ENCODE measurements at places on chromosomes 2 and 18.

DNA sequence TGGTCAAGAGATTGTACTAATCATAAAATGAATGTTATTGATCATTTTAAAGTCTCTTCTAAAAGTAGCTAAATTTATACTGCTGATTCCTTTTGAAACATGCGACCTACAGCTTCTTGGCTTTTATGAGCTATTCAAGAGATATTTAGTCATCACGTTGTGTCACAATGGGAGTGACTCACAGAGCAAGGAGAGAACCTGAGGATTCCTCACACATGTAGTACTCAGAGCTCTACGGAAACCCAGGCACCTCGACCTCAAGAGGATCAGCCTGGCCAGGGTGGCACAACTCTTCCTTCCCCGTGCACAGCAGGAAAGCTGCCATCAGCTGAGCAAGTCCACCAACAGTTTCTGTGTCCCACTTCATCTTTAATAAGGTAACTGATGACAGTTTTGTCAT lies at the start of gene DHRS9:
Gene DHRS9 (plus strand): TSS at position 223 of the 400 bp plus-strand sequence. CDS start 12,019 bp downstream, outside the sequence.
- DNase-seq, result no peak

GRCh38 chr2:1227274-1227900 lies 185.9 kb upstream of the TPO start:
- DNase-seq, result peak; percentile 77

DNA sequence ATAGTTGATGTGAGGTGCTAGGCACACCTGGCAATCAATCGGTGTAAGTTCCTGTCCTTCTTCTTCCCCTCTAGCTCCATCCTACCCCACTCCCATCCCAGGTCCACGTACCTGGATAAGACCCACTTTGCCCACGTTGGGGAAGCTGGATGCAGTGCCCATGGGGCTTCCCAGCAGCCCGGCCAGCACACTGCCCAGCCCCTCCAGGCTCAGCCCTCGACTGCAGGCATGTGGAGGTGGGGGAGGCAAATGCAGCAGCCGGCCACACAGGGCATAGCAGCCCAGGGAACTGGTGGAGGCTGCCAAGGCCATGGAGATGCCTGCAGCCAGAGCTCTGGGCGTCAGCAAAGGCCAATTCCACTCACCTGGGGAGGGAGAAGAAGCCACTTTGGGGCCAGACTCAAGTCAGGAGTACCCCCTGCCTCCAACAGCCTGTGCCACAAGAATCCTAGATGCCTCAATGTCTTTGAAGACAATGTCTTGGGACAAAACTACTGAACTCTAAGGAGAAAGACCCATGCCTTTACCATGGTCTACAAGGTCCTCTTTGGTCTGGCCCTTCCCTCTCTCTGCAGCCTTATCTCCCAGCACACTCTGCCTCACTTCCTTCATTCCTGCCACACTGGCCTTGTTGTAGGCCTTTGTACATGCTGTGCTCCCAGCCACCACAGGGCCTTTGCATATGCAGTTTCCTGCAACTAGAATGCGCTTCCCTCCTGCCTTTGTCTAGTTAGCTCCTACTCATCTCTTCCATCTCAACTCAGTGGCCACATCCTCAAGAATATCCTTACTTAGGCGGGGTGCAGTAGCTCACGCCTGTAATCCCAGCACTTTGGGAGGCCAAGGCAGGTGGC lies 4.5 kb downstream of the SLC23A3 start:
- no peak for DNase-seq

GRCh38 chr2:47205576-47206141 lies 50.6 kb upstream of the STPG4 start:
- peak; percentile 51 for DNase-seq

DNA sequence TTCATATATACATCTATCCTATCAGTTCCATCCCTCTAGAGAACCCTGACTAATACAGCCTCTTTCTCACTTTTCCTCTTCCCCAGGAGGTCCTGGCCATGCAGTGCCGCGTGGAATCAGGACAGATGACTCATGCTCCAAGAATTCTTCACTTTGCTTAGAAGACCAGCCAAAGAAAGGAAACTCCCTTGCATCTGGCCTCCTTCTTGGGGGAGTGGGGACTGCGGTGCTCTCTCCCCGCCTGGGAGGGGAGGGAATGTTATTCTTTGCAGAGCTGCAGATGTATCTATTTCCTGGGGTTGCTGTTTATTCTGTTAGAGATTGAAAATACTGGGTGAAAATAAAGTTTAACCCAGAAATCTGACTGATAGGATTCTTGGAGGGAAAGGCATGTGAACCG lies 111.5 kb upstream of the SH3BP4 start:
- DNase-seq, result no peak

DNA sequence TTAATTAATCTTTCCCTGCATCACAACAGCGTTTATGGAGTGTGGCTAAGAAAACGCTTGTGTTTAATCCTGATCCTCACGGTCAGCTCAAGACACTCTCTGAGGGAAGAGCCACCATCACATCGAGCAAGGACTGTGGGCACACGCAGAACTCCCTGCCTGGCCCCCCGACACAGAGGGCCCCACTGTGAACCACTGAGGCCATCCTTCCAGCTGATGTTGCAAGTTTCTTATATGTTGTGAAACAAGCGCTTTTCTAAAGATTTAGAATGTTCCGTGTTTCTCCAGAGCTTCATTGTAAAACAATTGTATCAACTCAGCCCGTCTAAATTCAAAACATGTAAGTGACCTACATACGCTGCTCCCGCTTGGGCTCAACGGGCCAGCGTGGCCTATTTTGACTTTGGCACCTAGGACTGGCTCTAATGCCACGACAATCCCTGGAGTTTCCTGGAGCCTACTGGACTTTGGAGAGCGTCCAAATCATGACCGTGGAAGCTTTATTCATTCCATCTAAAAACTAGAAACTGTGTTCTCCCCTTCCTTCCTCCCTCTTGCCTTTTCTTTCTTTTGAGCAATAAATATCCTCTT lies 34.9 kb downstream of the SERPINE2 start:
- DNase-seq, result no peak

GRCh38 chr2:109177635-109178034 lies 48.6 kb downstream of the SH3RF3 start:
- DNase-seq, result peak; percentile 61

DNA sequence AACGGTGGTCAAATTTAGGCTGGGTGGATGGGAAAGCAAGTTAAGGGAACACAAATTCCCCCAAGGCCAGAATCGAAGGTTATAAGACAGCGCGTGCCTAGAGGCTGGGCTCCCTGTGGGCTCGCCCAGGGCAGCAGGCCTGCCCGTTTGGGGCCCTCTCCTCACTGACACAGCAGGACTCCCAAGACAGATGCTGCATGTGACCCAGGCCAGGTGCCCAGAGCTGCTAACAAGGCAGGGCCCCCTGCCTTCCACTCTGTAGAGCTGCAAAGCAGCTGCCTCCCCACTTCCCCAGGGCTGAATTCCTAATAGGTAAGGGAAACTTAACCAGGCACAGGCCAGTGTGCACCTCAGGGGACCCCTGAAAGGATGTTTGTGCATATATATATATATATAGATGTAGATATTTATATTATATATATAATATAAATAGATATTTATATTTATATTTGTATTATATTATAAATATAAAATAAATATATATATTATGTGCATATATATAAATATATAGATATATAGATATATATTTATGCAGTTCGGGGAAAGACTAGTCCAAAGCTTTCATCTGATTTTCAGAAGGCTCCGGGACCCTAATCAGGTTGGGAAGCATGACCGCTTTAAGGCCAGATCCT lies 43.7 kb downstream of the TMEM37 start:
- DNase-seq, result no peak

- no peak for DNase-seq
These were observed 98.3 kb downstream of the PIK3C3 start for GRCh38 chr18:42053188-42053781.

GRCh38 chr2:1674766-1675397 lies 69.4 kb downstream of the PXDN start:
- DNase-seq, result no peak

DNA sequence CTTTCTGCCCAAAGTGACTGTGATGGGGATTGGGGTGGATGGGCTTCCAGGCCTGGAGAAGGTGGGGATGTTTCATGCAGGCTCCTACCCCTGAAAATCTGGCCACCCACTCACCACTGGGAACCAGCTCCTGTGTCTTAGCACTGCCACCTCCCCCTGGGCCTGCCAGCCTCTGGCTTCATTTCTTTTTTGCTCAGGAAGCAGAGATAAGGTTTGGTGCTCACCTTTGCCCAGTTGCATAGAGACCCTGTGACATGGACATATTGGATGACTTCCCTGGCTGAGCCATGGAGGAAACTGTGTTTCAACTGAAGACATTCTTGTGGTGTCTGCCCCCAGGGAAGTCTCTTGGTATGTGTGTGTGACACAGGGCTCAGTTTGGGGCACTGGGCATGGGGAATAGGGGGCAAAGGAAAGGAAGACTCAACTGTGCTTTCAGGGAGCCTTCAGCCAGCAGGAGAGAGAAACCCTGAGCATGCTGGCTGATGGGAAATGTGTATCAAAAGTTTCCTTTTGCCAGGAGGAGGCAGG lies 16.7 kb downstream of the CTIF start:
- no peak for DNase-seq

GRCh38 chr18:10410472-10411308 lies 43.7 kb upstream of the APCDD1 start:
- DNase-seq, result no peak

DNA sequence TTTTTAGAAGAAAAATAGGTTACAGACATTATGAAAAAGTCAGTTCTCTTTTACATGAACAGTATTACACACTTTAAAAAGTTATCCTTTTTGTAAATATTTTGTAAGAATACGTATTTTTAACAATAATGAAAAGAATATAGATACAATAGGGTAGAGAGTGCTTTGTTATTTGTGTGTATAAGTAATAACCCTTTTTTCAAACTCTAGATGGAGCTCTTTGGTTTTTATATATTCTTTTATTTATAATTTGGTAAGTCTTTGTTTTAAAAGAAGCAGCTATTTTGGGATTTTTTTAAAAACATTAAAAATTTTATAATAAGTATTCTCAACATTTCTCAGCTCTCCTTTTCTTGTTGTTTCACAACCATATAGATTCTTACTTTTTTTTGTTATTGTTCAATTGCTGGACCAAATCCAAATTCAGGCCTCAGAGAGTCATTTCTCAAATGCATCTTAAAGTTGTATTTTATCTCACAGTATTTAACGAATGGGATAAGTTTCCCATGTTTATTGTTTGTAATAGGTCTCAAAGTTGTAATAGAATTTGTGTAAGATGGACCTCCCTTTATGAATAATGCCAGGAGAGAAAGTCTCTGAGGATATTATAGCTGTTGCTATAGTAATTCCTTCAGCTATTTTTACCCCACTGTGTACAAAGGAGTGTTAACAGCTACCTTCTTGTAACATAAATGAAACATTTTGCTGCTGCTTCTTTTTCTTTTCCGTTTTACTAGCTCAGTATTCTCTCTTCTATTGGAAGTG lies 46.4 kb downstream of the ACYP2 start:
- no peak for DNase-seq

GRCh38 chr2:40098786-40099470 lies 319.9 kb upstream of the THUMPD2 start:
- DNase-seq, result no peak

GRCh38 chr2:195411219-195411687 lies 245.8 kb upstream of the SLC39A10 start:
- DNase-seq, result no peak

GRCh38 chr2:200109421-200109820 lies 154.0 kb downstream of the MAIP1 start:
- no peak for DNase-seq

DNA sequence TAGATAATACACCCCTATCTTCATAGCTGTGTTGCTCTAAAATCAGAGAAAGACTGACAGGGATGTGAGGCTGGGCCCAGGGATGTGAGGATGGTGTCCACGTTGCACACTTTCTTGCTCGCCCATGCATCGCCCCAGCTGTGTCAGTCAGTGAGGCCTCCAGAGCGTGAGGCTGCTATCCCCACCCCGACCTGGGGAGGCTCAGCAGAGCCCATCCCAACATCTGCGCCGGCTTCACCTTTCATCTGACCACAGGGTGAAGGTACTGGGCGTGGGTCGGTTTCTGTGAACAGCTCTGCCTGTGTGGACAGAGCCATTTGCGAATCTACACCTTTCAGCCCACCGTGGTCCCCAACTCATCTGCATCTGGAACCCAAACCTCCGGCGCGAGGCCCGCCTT lies 255.7 kb downstream of the HDAC4 start:
- no peak for DNase-seq

- DNase-seq, result no peak
These were observed 84.6 kb downstream of the MTA3 start for GRCh38 chr2:42653039-42653438.

- no peak for DNase-seq
These were observed 13.5 kb upstream of the REL start for GRCh38 chr2:60867848-60868247.

DNA sequence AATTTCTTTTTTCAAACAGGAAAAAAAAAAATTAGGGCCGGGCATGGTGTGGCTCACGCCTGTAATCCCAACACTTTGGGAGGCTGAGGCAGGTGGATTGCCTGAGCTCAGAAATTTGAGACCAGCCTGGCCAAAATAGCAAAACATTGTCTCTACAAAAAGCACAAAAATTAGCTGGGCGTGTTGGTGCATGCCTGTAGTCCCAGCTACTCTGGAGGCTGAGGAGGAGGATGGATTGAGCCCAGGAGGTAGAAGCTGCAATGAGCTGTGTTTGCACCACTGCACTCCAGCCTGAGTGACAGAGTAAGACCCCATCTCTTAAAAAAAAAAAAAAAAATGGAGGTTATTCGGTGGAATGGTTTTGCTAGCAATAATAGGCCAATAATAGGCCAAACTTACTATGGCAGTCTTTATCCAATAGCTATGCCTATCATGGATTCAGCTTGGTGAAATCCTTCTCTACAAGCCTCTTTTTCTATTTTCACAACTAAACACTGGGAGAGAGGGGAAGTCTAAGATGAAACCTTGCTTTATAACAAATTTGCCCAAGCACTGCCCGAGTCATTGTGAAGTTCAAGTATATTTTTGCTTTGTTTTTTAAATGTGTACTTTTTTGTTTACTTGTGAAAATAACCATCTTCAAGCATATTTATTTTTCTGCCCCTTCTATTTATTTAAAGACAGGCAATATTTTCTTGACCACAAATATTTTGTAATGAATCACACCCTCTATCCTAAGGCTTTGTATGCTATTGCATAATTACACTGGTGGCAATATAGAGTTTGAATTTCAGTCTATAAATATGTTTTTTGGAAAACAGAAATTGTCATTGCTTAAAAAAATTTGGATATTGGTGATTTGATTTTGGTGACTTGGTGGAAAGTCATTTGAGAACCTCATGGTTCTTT lies 20.0 kb upstream of the KYNU start:
- DNase-seq, result no peak

- no peak for DNase-seq
These were observed 8.7 kb upstream of the PSD4 start for GRCh38 chr2:113164930-113165585.

GRCh38 chr2:128914320-128914719 lies 595.7 kb upstream of the HS6ST1 start:
- no peak for DNase-seq

DNA sequence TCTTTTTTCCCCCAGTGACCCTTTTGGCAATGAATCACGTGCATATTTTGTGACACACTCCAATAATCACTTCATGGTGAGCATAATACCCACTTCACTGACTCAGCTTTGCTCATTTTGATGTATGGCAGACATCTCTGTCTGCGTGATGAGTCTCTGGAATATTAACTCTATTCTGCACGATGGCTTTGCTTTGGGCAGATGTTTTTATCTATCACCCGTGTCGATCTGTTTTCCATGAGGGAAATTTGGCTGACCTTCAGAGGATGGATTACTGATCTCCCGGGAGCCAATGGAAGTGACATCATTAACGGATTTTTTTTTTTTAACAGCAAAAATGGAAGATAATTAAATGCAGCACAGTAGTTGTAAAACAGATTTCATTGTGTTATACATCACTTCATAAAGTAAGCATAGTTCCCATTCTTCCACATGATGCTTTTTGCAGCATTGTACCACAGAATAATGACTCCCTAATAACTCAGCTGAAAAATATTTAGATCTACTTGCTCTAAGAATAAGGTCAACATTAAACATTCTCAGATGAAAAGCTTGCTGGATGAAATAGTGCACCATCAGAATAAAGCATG lies 29.8 kb downstream of the CDC42EP3 start:
- no peak for DNase-seq
